T1000 (cell line): ENCODE measurements at places on chromosomes 6 and 20.

- DNase-seq: no peak
Observed at GRCh38 chr6:79076160-79076559, 1.9 kb downstream of the PHIP start.

- no peak for DNase-seq
Observed at GRCh38 chr20:10521836-10522235, 86.7 kb downstream of the SLX4IP start.

DNA sequence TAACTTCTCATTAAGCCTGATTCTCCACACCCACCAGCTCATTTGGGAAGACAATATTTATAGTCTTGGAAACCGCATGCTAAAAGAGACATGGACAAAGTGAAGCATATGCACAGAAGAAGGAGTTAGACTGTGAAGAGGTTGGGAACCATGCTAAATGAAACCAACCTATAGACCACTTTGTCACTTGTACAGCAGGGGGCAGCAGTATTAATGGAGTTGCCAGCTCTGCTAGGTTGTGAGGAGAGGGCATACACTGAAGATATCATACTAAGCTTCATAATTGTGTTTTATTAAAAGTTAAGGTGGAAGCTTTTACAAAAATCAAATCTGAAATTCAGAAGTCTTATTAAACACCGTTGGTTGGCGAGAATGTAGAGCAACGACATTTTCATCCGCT lies 38.3 kb upstream of the HMGCLL1 start:
- no peak for DNase-seq

- DNase-seq: no peak
Observed at GRCh38 chr6:5814116-5814515, 192.6 kb downstream of the NRN1 start.

GRCh38 chr6:135329851-135330803 lies 149.0 kb downstream of the MYB start:
- no peak for DNase-seq
